ENCODE measurements at places on chromosomes 6 and 20. TPM values are rescaled to one million over a fixed set of nuclear protein-coding genes. Genes with fewer than 3 reads are reported as not detected.

- peaks cover 29% of the 10 kb centered on the region for H3K27me3 ChIP-seq
- no peaks in the 10 kb centered on the region for H3K4me1 ChIP-seq
- H3K4me3 ChIP-seq, result no peak overlapping the region
- no peak overlapping the region for H3K27ac ChIP-seq
- H3K36me3 ChIP-seq, result no peaks in the 10 kb centered on the region
- DNase-seq, result no peak
Observed at GRCh38 chr6:13011612-13012146, 295.1 kb downstream of the PHACTR1 start.

RAB44 gene
- 0.30 TPM for total RNA-seq

DNA sequence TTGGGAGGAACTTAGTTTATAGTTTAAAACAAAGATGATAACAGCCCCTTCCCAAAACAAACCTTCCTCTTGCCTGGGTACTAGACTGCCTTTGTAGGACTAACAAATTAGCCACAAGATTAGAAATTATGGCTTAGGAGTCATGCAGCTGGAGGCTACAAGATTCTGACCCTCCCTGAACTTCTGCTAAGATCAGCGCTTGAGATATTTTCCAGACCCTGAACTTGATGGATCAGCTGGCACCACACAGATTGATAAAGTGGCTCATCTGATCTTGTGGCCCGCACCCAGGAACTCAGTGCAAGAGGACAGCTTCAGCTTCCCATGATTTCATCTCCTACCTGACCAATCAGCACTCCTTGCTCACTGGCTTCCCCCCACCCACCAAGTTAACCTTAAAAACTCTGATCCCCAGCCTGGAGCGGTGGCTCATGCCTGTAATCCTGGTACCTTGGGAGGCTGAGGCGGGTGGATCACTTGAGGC lies 5.9 kb upstream of the SERINC3 start:
- H3K36me3 ChIP-seq, result no peaks in the 10 kb centered on the region
- no peak for DNase-seq
- H3K4me3 ChIP-seq, result no peak overlapping the region
- no peak overlapping the region for H3K27ac ChIP-seq
- H3K27me3 ChIP-seq, result no peaks in the 10 kb centered on the region
- peaks cover 6% of the 10 kb centered on the region for H3K4me1 ChIP-seq

- no peak for DNase-seq
- no peaks in the 10 kb centered on the region for H3K4me1 ChIP-seq
- H3K36me3 ChIP-seq, result no peaks in the 10 kb centered on the region
- H3K4me3 ChIP-seq, result no peak overlapping the region
- H3K27ac ChIP-seq, result no peak overlapping the region
- H3K27me3 ChIP-seq, result no peaks in the 10 kb centered on the region
Observed at GRCh38 chr20:53074811-53075314, 102.7 kb downstream of the TSHZ2 start.

DNA sequence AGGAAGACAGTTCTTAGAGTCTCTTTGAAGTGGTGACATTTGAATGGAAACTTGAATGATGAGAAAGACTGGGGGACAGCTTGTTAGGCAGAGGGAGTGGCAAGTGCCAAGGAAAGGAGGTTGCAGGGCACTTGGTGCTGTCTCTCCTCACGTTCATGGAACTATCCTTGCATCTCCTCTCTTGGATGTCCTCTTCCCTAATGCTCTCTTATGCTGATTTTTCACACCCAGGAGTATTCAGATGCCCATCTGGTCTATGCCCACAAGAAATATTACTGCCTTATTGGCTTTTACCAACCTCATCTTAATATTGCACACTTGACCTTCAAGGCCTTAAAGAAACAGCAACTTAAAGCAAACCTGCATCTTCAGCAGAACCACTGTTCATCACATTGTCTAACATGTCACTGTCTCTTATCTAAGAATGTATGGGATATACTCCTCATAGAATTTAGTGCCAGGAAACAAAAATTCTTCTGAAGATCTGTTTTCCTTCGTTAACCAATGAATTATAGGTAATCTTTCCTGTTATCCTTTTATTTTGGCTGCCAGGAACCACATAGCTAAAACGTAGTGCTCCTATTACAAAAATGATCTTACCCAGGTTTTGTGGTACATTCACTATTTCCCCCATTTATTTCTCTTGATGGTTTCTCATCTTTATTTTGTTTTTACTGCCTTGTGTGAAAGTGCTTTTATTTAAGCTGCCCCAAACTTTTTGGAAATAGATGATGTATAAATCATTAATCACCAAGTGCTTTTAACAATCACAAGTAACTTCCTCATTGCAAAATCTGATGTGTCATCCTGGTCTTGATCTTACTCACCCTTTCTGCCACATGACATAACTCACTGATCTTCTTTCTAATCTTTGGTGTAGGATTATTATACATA lies 12.8 kb downstream of the RGS17 start:
- H3K4me3 ChIP-seq, result no peak overlapping the region
- no peaks in the 10 kb centered on the region for H3K27me3 ChIP-seq
- no peak overlapping the region for H3K27ac ChIP-seq
- H3K4me1 ChIP-seq, result no peaks in the 10 kb centered on the region
- DNase-seq, result no peak
- no peaks in the 10 kb centered on the region for H3K36me3 ChIP-seq

DNA sequence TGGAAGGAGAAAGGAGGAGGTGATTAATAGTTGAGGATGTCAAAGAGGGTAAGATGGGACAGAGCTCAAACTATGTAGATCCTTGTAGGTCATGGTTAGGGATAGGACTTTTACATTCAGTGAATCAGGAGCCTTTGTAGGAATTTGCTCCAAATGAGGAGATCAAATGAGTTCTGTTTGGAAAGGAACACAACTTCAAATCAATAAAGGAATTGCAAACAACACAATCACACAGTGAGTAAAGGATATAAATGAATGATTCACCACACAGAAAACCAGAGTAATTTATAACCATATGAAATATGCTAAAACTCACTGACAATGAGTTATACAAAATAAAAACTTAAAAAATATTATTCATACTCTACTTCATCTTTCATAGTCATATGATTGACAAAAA lies 480.8 kb upstream of the EPHA7 start:
- H3K4me3 ChIP-seq, result no peak overlapping the region
- no peaks in the 10 kb centered on the region for H3K36me3 ChIP-seq
- H3K27ac ChIP-seq, result no peak overlapping the region
- DNase-seq, result no peak
- H3K27me3 ChIP-seq, result no peaks in the 10 kb centered on the region

DNA sequence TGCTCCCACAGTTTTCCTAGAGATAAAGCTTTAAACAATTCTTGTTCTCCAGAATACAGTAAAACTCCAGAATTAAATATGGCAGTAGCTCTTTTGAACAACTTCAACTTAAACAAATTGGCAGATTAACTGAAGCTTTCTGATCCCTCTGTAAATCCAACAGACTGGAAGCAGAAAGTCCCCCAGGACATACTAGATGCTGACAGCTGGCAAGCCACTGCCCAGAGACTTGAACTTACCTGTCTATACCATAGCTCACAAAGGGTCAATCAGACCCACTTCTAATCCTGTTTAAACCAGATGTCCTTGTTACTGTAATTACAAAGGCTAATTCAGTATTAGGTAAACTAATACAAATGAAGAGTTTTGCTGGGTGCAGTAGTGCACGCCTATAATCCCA lies 12.3 kb downstream of the GPLD1 start:
- no peak overlapping the region for H3K4me3 ChIP-seq
- H3K4me1 ChIP-seq, result no peaks in the 10 kb centered on the region
- H3K27ac ChIP-seq, result no peak overlapping the region

LY6G5B gene
- 4.4 TPM for total RNA-seq

- H3K4me1 ChIP-seq, result no peaks in the 10 kb centered on the region
- no peaks in the 10 kb centered on the region for H3K27me3 ChIP-seq
- peak; percentile 37 for DNase-seq
- H3K27ac ChIP-seq, result peak overlapping the region; percentile 59
- H3K36me3 ChIP-seq, result no peaks in the 10 kb centered on the region
- H3K4me3 ChIP-seq, result peak overlapping the region; percentile 85
Observed at GRCh38 chr20:63101781-63102720, 95.3 kb upstream of the BHLHE23 start.

IL20RA gene
- total RNA-seq, result 12.8 TPM

- H3K27me3 ChIP-seq, result no peaks in the 10 kb centered on the region
- DNase-seq, result no peak
- H3K36me3 ChIP-seq, result no peaks in the 10 kb centered on the region
- no peaks in the 10 kb centered on the region for H3K4me1 ChIP-seq
- H3K27ac ChIP-seq, result no peak overlapping the region
Observed at GRCh38 chr20:24674921-24675605, 205.6 kb downstream of the SYNDIG1 start.

DNA sequence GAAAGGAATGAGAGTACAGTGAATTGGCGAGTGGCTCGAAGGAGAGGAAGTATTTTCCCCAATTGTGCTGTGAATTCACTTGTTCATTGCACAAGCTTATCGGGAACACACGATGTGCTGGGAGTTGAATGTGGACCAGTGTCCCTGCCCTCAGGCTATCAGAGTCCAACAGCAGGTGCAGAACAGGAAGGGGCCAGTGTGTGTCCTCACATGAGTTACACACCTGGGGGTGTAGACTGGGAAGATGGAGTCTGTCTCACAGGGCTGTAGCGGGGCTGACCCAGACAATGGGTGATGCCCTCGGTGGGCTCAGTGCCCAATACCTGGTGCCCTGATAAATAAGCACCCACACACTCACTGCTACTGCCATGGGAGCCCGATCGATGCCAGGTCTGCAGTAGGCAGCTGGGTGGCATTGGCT lies 14.4 kb downstream of the DUSP22 start:
- H3K36me3 ChIP-seq, result no peaks in the 10 kb centered on the region
- DNase-seq, result no peak
- no peaks in the 10 kb centered on the region for H3K27me3 ChIP-seq
- no peak overlapping the region for H3K27ac ChIP-seq
- no peak overlapping the region for H3K4me3 ChIP-seq

- H3K27me3 ChIP-seq, result no peaks in the 10 kb centered on the region
- DNase-seq, result no peak
- H3K4me1 ChIP-seq, result no peaks in the 10 kb centered on the region
- H3K27ac ChIP-seq, result no peak overlapping the region
- H3K4me3 ChIP-seq, result no peak overlapping the region
Observed at GRCh38 chr6:72819609-72820008, 197.7 kb downstream of the KCNQ5 start.

NKAPL gene
- 0.29 TPM for total RNA-seq

NFATC2 gene
- 5.8 TPM for total RNA-seq

SHLD1 gene
- total RNA-seq, result 9.1 TPM

GRCh38 chr20:46322641-46323040 lies 14.3 kb upstream of the CDH22 start:
- H3K4me1 ChIP-seq, result no peaks in the 10 kb centered on the region
- peaks cover 9% of the 10 kb centered on the region for H3K27me3 ChIP-seq
- no peak overlapping the region for H3K4me3 ChIP-seq
- no peaks in the 10 kb centered on the region for H3K36me3 ChIP-seq
- no peak overlapping the region for H3K27ac ChIP-seq
- DNase-seq, result no peak

DNA sequence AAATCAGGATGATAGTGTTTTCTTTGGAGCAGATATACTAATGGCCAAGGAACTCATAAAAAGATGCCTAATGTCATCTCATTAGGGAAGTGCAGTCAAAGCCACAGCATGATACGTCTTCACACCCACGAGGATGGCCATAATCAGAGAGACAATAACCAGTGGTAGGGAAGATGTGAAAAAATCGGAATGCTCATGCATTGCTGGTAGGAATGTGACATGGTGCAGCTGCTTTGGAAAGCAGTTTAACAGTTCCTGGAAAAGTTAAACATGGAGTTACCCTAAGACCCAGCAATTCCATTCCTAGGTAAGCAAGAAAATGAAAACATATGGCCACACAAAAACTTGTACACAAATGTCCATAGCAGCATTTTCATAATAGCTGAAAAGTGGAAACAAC lies 29.9 kb downstream of the BCAS1 start:
- no peaks in the 10 kb centered on the region for H3K36me3 ChIP-seq
- H3K4me1 ChIP-seq, result no peaks in the 10 kb centered on the region
- no peak overlapping the region for H3K4me3 ChIP-seq
- no peaks in the 10 kb centered on the region for H3K27me3 ChIP-seq

DNA sequence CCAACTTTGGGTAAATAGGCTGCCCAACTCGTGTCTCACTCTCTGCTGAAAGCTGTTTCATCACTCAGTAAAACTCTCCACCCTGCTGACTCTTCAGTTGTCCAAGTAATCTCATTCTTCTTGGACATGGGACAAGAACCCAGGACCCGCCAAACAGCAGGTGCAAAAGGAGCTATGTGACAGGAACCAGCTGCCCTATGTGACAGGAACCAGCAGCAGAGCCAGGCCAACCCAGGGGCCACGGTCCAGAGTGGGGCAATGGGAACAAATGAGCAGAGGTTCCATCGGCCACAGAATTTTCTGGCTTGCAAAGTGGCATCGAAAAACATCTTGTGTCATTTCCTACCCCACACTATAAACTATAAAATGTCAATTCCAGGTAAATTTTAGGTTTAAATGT lies 56.5 kb downstream of the MOXD1 start:
- H3K36me3 ChIP-seq, result no peaks in the 10 kb centered on the region
- no peaks in the 10 kb centered on the region for H3K27me3 ChIP-seq
- no peak overlapping the region for H3K27ac ChIP-seq
- no peak for DNase-seq

CLPSL2 gene
- not detected for total RNA-seq

C6orf118 gene
- total RNA-seq, result not detected

HLA-DOA gene
- 4.3 TPM for total RNA-seq

ATP9A gene
- total RNA-seq, result 40.2 TPM

- H3K4me3 ChIP-seq, result no peak overlapping the region
- H3K4me1 ChIP-seq, result no peaks in the 10 kb centered on the region
- H3K27me3 ChIP-seq, result no peaks in the 10 kb centered on the region
- H3K27ac ChIP-seq, result no peak overlapping the region
Observed at GRCh38 chr20:23339986-23340385, 10.6 kb upstream of the NXT1 start.

EYA2 gene
- total RNA-seq, result 16.8 TPM

PGC gene
- total RNA-seq, result 1.7 TPM

RHAG gene
- 0.54 TPM for total RNA-seq

GRCh38 chr6:95087394-95088097 lies 489.8 kb upstream of the MANEA start:
- no peak overlapping the region for H3K27ac ChIP-seq
- no peak for DNase-seq
- no peaks in the 10 kb centered on the region for H3K4me1 ChIP-seq
- H3K36me3 ChIP-seq, result no peaks in the 10 kb centered on the region

DNA sequence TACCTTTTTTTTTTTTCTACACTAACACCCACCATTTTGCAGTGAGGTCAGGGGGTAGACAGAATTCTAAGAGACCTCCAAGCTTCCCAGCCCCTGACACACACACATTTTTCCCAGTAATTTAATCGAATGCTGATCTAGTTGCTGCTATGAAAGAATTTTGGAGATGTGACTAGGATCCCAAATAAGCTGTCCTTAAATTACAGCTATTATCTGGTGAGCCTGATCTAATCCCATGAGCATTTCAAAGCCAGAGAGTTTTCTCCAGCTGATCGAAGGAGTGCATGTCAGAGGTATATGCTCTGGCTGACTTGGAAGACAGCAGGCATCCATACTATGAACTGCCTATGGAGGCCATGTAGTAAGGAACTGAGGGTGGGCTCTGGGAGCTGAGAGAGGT lies 503.8 kb upstream of the MARCKS start:
- no peak for DNase-seq
- H3K36me3 ChIP-seq, result no peaks in the 10 kb centered on the region
- H3K4me1 ChIP-seq, result no peaks in the 10 kb centered on the region
- H3K27me3 ChIP-seq, result no peaks in the 10 kb centered on the region
- H3K4me3 ChIP-seq, result no peak overlapping the region
- H3K27ac ChIP-seq, result no peak overlapping the region

HINT3 gene
- total RNA-seq, result 17.1 TPM

GRCh38 chr6:69719602-69720193 lies 77.1 kb downstream of the LMBRD1 start:
- no peak overlapping the region for H3K27ac ChIP-seq
- no peaks in the 10 kb centered on the region for H3K27me3 ChIP-seq
- DNase-seq, result no peak
- H3K36me3 ChIP-seq, result no peaks in the 10 kb centered on the region
- H3K4me3 ChIP-seq, result no peak overlapping the region

All from colonic mucosa (tissue), 4 donors.